ENCODE measurements at places on chromosomes 5 and 9. TPM values are rescaled to one million over a fixed set of nuclear protein-coding genes. Genes with fewer than 3 reads are reported as not detected.

DNA sequence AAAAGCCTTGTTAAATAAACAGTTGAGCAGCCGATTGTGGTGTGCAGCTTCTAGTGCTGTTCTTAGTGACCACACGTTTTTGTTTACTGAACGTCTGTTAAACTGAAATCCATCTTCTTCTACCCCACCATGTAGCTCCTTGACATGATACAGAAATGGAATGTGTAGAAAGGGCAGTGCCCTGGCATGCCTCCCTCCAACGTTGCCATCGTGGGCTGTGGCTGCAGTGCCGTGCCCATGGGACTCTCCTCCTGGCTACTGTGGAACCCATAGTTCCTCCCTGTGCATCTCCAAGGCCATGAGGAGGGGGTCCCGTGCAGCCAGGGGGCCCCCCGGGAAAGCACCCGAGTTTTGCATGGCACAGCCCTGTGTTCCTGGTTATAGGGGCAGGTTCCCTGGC is 23.3 kb upstream of the TGFBI start:
- peak; percentile 69 for DNase-seq

- no peak for DNase-seq
Measured at GRCh38 chr9:134670851-134671281, 29.3 kb downstream of the COL5A1 start.

GRCh38 chr5:38148021-38148625 is 110.2 kb upstream of the EGFLAM start:
- no peak for DNase-seq

DNA sequence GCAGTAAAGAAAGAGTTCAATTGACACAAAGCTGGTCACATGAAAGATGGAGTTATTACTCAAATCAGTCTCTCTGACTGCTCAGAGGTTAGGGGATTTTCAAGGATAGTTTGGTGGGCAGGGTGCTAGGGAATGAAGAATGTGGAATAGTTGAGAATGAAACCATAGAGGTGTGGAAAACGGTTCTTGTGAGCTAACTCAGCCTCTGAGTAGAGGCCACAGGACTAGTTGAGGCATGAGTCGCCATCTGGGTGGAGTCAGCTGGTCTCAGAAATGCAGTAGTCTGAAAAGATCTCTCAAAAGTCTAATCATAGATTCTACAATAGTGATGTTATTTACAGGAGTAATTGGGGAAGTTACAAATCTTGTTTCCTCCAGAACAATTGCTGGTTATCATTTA is 178.9 kb upstream of the SPEF2 start:
- DNase-seq, result no peak

DNA sequence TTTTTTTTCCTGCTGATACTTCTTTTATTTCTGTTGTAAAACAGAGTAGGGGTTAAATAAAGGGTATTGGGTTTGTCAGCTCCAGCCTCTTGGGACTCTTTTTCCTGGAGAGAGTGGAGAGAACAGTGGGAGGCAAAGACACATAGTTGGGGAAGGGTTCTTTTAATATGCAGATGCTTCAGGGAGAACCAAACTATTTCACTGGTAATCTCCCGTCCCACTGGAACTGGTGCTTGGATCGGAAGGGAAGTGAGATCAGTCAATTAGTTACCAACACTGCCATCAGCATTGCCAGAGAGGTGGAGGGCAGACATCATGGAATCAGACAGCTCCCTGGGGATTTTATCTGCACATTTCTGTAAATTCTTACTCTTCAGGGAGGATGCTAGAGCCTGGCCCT is 47.6 kb upstream of the ELOVL7 start:
- DNase-seq, result no peak

EDIL3 gene
- total RNA-seq, result 21.5 TPM

CDX1 gene
- not detected for total RNA-seq

SLC34A1 gene
- not detected for total RNA-seq

Measured in lower leg skin (tissue), 4 donors.